ENCODE measurements at places on chromosomes 2 and 18. TPM values are rescaled to one million over a fixed set of nuclear protein-coding genes. Genes with fewer than 3 reads are reported as not detected.

GRCh38 chr2:176100547-176101140 is 1.0 kb downstream of the HOXD12 start:
- DNase-seq = no peak

DNA sequence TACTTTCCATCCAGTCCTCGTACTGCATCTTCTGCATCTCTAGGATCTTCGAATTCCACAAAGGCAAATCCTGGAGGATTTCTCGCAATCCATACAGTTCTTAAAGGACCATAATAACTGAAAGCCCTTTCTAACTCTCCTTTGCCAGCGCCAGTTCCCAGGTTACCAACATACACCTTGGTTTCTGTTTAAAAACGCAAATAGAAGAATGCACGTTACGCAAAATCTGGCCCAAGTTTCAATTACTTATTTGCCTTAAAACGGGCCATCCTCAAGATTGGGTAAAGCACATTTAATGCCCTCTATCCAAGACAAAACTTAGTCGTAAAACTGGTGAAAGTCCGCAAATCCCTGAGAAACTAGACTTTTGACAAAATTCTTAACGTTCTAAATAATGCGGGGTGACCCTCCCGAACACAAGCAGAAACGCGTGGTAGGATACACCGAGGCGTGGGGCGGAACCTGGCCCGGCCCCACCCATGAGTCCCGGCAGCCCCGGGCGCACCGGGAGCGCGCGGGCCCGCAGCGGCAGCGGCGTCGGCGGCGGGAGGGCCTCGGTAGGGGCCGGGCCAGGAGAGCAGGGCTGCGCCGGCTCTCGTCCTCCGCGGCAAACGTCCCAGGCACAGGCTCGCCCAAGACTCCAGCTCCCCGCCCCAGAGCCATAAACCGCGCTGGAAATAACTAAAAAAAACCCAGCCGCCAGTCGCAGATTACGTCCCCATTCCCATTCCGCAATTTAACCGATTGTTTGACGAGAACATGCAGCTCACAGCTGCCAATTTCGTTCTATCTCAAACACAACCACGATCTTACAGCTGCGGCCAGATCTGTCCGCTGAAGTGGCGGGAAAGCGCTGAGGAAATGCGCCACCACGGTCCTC is 910 bp downstream of the SRSF7 start:
- peak; percentile 11 for DNase-seq

Gene ATG9A
- 43.5 TPM for polyA plus RNA-seq

- DNase-seq = no peak
Measured at GRCh38 chr2:151338115-151338514, 19.3 kb upstream of the TNFAIP6 start.

Gene CD8A
- polyA plus RNA-seq = 0.03 TPM

GRCh38 chr2:157871415-157871814 is 4.7 kb downstream of the ACVR1 start:
- no peak for DNase-seq

Gene GPAT2
- 0.94 TPM for polyA plus RNA-seq

- DNase-seq = peak; percentile 11
Measured at GRCh38 chr2:171822525-171823322, 71.3 kb downstream of the SLC25A12 start.

- no peak for DNase-seq
Measured at GRCh38 chr2:232829988-232830387, 40.1 kb upstream of the SNORC start.

GRCh38 chr2:9739531-9739964 is 103.7 kb upstream of the TAF1B start:
- DNase-seq = no peak

DNA sequence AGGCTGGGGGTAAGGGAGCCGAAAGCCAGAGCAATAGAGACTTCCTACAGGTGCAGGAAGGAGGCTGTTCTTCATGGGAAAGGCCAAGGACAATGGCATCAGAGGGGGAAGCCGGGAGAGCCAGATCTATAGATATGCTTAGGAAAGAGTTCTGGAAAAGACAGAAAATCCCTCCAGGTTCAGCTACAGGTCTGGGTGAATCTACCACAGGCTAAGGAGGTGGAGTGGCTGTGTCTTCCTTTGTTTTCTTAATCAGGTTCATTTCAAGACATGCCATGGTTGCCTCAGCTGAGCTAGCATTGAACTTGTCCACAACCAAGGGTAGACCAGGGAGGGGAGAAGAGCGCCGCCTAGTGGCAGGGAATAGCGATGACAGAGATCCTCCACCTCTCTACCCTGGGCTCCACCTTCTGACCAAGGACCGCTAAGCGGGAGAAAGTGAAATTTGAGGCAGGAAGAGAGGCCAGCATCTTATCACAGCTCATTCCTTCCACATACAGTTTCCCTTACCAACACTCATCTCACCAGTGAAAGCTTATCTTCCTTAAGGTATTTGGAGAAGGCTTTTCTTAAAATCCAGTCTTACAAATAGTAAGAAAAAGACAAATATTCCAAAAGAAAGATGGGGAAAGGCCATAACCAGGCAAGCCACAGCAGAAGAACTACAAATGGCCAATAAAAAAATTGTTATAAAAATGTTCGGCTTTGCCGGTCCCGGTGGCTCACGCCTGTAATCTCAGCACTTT is 74.2 kb downstream of the VIT start:
- DNase-seq = peak; percentile 49

DNA sequence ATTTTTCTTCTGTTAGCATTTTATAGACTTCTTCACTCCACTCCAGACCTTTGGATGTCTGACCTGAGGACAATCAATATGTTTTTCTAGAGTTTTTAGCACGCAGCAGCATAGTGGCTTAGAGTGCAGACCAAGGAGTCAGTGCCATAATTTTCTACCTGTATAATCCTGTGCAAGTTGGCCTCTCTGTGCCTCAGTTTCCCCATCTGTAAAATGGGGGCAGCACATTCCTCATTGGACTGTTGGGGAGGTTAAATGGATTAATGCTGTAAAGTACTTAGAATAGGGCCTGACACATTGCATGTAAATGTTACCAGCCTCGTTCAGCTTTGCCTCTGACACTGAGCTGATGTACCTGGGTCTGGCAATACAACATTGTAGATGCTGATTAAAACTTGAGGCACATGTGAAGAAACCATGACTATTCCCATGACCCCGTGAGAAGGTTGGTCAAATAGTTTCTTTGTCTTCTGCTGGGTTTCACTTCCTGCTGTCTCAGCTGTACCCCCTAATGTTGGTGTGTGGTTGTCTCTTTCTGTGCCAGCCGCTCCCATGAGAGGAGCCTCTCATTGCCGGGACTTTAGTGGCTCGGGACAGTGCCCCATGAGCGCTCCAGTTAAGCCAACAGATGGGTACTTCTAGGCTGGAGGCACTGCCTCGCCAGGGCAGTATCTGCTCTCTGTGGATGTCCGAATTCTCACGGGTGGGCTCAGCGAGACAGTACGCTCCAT is 125.3 kb downstream of the SH3RF3 start:
- DNase-seq = peak; percentile 70

- DNase-seq = no peak
Measured at GRCh38 chr18:56562479-56562878, 75.9 kb downstream of the TXNL1 start.

Gene COL5A2
- polyA plus RNA-seq = not detected

Gene IL18RAP
- not detected for polyA plus RNA-seq

- no peak for DNase-seq
Measured at GRCh38 chr2:164910101-164910899, 45.0 kb downstream of the SLC38A11 start.

Gene TMEM178A
- not detected for polyA plus RNA-seq

GRCh38 chr2:234950435-234950729 is 1.4 kb upstream of the SH3BP4 start:
- no peak for DNase-seq

GRCh38 chr18:76967721-76968472 is 145.5 kb downstream of the ZNF236 start:
- no peak for DNase-seq

Gene ZNF396
- polyA plus RNA-seq = 0.36 TPM

GRCh38 chr18:38576916-38577315 is 1011.3 kb upstream of the CELF4 start:
- no peak for DNase-seq

Gene WNT10A
- not detected for polyA plus RNA-seq

- no peak for DNase-seq
Measured at GRCh38 chr2:196725882-196726281, 73.6 kb downstream of the GTF3C3 start.

GRCh38 chr2:181185948-181186347 is 205.5 kb downstream of the UBE2E3 start:
- DNase-seq = no peak
